ENCODE measurements at places on chromosomes 2 and 18.

- DNase-seq = peak; percentile 81
Measured at GRCh38 chr2:224952936-224953657, 89.2 kb downstream of the DOCK10 start.

DNA sequence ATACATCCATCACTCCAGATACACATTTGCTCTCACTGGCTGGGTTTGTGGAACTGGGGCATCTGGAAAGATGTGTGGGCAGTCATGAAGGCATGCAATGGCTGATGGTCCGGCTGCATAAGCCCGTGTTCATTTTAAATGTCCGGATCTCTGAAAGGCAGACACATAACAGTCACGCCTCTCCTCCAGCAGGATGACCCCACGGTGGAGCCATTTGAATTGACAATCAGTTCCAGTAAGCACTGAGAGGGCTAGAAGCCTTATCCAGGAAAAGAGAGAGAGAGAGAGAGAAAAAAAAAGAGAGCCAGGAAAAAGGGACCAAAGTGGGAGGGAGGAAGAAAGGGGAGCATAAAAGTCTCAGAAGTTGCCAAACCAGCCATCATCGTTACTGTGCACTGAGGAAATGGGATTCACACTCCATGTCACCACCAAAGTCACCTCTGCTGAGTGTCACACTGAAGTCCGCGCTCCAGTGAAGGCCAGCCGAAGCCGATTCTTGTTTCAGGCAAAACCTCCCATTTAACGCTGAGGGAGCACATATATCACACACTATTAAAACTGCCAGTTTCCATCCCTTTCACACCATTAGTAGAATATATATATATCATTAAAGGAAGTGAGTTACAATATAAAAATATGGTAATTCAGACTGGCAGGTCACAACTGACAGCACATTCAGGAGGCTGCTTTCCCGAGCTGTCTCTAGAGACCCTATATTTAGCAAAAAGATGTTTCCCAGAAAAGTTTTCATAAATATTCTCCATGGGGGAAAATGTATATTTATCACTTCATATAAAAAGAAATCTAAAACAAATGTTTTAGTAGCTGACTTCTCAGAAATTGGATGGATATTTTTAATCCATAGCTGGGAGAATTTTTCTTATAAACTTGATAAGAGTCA, 142.0 kb downstream of the ACTR3 start:
- DNase-seq = no peak

DNA sequence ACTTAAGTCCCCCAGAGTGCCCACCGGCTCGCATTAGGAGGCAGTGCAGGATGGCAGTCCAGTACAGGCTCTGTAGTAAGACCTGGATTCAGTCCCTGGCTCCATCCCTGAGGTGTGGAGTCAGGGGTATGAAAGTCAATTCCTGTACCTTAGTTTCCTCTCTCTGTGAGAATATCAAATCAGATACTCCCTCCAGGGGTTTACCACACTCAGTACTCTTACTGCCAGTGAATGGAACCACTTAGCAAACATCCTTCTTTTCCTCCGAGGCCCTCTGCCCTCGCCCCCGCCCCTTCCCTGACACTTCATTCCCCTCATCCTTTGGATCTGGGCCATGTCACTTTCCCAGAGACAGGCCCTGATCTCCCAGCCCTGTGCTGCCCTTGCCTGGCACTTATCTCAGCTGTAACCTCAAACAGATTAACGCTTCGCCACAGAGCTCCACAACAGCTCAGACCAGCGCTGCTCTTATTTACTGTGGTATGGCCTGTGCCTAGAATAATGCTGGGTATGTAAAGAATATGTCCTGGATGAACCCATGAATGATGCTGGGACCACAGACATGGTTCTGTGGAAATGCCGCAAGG, 159.0 kb upstream of the TMEM200C start:
- no peak for DNase-seq

GRCh38 chr2:137420744-137421143, 543.5 kb upstream of the HNMT start:
- no peak for DNase-seq

- no peak for DNase-seq
Measured at GRCh38 chr18:77267969-77268368, 18.3 kb downstream of the GALR1 start.

DNA sequence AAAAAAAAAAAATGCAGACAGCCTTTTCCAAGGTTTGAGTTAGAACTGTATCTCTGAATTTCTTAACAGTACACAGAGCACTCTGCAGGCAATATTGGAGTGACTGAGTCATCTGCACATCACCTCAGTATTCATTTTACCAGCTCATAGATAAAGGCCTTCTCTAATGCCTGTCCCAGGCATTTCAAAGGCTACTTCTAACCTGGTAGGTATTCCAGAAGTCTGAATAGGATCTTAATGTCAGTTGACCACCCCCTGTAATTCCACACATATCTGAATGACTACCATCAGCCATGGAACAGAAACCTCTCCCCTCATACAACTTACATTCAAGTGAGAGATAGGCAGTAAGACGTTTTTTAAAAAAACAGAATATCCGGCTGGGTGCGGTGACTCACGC, 9.0 kb downstream of the METTL21A start:
- DNase-seq = no peak

GRCh38 chr18:31581498-31582197, 10.0 kb upstream of the TTR start:
- no peak for DNase-seq

DNA sequence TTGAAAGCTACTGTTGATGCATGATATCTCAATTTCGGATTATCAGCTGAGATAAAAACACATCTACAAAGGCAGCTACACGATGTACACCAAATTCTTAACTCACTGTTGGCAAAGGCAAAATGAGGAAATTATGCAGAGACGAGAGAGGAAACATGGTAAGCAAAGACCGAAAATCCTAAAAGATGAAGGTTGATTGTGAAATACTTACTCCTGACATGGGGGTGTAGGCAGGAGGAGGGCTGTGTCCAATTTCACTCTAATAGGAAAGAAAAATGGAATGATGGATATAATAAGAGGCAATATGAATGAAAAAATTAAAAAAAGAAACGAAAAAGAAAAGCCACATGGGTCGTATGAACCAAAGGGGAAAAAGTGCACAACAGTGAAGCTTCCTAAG, 831.3 kb downstream of the CPS1 start:
- no peak for DNase-seq

DNA sequence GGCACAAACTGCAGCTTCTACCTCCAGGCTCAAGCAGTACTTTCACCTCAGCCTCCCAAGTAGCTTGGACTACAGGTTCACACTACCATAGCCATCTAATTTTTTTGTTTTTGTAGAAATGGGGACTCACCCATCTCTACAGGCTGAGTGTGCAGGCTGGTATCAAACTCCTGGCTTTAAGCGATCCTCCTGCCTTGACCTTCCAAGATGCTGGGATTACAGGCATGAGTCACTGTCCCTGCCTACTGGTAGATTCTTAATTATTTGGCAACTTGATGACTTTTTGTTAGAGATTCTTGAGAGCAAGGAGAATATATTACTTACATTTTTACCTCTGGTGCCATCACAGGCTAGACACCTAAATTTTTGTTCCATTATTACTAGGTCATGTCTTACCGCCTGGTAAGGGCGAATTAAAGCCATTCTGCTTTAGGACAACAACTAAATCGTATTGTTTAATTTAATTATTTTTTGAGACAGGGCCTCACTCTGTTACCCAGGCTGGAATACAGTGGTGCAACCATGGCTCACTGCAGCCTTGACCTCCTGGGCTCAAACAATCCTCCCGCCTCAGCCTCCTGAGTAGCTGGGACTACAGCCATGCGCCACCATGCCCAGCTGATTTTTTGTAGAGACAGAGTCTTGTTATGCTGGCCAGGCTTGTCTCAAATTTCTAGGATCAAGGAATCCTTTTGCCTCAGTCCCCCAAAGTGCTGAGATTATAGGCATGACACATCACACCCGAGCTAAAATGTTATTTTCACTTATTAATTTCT, 15.7 kb downstream of the DYNC1I2 start:
- DNase-seq = no peak

DNA sequence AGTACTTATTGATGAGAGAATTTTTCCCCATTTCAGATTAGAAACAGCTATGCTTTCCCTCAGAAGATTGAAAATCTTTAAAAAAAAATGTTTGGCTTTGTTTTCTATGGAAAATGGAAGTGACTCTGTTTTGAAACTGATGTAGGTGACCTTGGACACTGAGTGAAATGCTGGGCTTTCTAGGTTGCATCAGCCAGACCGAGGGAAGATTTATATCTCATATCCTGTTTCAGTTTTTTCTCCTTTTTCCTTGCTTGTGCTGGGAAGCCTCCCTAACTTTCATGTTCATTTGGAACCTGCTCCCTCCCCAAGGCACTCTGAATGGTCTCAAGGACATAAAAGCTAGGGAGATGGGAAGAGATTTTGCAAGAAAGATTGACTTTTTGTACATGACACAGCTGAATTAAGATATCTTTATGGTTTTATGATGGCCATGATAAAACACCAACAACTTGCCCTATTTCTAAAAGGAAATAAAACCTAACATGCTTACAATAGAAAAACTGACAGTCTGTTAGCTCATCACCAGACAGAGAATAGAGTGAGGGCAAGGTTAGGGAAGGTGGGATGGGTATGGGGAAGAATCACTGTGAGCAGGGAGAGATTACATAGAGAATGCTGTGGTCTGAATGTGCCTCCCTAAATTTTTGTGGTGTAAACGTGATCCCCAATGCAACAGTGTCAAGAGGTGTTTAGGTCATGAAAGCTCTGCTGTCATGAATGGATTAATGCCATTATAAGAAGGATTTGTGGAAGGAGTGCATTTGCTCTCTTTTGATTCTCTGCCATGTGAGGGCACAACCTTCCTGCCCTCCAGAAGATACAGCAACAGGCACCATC, 249.7 kb downstream of the TPGS2 start:
- DNase-seq = no peak

DNA sequence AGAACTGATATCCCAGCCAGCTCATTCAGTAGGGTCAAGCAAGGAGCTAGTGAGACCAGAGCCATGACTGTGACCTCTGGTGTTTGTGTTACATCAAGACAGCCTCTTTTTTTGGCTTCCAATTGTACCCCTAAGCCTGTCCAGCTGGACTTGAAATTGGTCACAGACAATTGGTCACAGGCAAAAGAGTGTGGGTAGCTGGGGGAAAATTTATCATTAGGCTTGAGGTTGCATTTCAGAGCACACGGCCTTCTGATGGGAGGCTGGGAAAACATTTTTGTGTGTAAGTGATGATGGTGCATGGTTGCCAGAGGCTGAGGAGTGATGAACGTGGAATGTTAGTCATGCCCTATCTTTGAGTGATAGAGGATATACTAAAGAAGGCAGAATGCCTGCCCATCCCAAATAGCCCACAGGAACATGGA, 285.1 kb upstream of the SLC14A2 start:
- DNase-seq = no peak

DNA sequence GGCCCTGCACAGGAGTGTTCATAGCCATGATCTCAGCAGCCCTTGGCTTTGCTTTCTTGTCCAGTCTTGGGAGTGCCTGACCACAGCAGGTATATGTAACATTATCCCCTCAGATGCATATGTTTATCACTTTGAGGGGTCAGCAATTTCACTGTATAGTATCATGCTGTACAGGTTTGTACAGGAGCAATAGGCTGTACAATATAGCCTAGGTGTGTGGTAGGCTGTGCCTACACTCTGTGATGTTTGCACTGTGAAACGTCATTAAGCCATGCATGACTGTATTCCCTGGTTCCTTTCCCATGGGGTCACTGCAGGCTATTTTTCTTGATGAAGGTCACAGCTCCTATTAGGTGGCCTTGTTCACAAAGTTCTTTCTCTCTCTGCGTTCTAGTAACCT, 4.7 kb upstream of the IL36G start:
- DNase-seq = no peak

GRCh38 chr18:13983506-13983905, 68.2 kb upstream of the MC2R start:
- no peak for DNase-seq

GRCh38 chr2:234640657-234641056, 143.8 kb upstream of the ARL4C start:
- DNase-seq = no peak

DNA sequence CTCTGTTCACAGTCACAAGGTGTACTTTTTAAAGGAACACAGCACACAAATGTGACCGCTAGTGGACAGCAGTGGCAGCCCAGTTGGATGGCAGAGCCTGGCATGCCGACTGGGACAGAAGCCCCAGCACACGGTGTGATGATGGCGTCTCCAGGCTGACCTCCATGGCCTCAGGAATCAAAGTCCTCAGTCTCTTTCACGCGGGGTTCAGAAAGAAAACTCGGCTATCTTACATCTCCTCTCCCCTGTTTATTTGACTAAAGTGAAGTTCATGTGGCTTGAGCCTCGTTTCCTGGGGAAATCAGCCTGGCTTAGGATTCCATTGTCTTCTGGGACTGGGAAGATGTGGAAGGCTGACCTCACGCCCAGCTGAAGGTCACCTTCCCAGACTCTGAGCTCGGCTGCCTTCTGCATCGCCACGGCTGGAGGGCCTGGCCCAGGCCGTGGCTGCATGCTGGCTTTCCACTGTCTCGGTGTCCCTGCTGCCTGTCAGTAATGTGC, 56.1 kb downstream of the ASAP2 start:
- DNase-seq = no peak

All from activated CD4-positive, alpha-beta T cell treated with anti-CD3 and anti-CD28 coated beads, Interleukin-10, Interleukin-2, amounts not matched to agents 100 ng/mL and 50 ng/mL, durations not matched to agents 16 hours and 8 hours (primary cell).